ENCODE measurements at places on chromosomes 5 and 9.

GRCh38 chr9:73294336-73294735 lies 142.7 kb downstream of the ANXA1 start:
- no peak for DNase-seq

DNA sequence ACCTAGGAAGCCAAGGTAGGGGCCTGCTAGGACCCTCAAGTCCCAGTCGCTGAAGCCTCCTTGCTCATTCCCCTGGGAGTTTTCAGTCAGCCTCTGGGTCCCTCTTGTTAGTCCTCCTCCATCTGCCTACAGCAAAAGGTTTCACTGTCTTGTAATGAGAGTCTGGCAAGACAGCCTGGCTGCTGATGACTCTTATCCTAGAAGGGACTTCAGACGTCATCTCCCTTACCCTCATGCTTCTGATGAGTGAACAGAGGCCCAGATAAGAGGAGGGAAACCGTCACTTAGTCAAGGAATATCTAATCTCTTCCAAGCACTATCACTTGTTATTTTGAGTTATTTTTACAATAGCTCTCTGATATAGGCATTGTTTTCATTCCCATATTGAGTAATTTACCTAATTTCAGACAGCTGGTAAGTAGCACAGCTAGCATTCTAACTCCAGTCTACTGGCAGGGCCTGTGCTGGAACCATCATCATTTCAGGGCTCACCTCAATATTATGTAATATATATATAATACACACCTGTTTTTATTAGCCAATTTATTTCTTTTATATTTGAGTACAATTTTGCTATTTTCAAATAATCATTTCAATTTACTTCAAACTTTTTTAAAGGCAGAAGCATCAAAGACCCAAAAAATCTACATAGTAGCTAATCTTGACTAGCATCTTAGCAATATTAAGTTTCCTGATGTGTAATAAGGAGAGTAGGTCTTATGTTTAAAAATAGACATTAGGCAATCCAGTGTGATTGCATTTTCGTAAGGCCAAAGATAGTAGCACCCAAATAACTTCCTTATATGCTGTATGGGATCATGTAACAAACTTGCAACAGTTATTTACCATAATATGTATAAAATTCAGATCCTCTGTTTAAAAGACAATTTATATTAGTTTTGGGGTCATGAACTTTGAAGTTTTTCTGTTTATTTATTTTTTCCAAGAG lies 7.9 kb downstream of the CMYA5 start:
- no peak for DNase-seq

- no peak for DNase-seq
Measured at GRCh38 chr5:166772770-166773169, 1518.7 kb upstream of the WWC1 start.

- no peak for DNase-seq
Measured at GRCh38 chr9:127144670-127145445, 22.4 kb upstream of the ANGPTL2 start.

GRCh38 chr5:157708866-157709265 lies 22.4 kb upstream of the THG1L start:
- DNase-seq = no peak

GRCh38 chr9:35882996-35883395 lies 12.8 kb upstream of the OR13J1 start:
- DNase-seq = no peak
